Globus pallidus (tissue), 1 donor: ENCODE measurements at places on chromosomes 1 and 21.

DNA sequence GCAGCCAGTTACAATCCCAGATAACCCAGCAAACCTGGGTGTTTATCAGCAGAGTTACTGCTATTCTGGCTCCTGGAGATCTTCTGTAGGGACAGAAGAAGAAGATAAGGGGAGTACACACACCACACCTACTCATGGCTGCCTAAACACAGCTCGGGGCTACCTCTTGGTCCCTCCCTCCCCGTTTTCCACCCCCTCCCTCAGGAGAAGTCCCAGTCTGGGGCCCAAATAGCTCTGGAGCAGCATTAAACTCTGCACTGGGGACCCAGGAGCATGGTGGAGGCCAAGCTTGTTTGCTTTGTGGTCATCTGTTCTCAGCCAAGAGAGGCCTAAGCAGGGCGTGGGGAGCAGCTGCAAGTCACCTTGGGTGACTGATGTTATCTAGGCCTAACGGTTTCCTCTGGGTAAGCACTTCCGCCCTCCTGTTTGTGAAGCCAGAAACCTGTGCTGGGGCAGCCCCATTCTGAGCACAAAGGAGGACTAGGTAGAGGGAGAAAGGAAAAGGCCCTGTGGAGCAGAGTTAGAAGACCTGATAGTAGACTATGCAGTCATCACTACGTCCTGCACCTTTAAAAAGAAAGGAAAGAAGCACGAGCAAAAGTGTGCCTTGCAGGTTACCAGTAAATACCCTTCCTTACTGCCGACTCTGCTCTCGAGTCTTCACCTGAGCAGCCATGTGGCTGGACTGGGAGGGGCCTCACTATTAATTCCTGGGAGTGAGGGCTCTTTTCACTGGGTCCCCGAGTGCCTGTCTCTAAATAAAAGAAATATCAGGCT is 2.0 kb upstream of the RCSD1 start:
- DNase-seq: no peak

- no peak for DNase-seq
These were observed 1348.4 kb upstream of the B3GALT2 start for GRCh38 chr1:194534784-194535183.

GRCh38 chr1:2463396-2463795 is 12.7 kb upstream of the PLCH2 start:
- no peak for DNase-seq

GRCh38 chr1:74334147-74334546 is 99.0 kb downstream of the TNNI3K start:
- DNase-seq: no peak

- DNase-seq: no peak
These were observed 48.0 kb upstream of the B3GALNT2 start for GRCh38 chr1:235552146-235552716.

DNA sequence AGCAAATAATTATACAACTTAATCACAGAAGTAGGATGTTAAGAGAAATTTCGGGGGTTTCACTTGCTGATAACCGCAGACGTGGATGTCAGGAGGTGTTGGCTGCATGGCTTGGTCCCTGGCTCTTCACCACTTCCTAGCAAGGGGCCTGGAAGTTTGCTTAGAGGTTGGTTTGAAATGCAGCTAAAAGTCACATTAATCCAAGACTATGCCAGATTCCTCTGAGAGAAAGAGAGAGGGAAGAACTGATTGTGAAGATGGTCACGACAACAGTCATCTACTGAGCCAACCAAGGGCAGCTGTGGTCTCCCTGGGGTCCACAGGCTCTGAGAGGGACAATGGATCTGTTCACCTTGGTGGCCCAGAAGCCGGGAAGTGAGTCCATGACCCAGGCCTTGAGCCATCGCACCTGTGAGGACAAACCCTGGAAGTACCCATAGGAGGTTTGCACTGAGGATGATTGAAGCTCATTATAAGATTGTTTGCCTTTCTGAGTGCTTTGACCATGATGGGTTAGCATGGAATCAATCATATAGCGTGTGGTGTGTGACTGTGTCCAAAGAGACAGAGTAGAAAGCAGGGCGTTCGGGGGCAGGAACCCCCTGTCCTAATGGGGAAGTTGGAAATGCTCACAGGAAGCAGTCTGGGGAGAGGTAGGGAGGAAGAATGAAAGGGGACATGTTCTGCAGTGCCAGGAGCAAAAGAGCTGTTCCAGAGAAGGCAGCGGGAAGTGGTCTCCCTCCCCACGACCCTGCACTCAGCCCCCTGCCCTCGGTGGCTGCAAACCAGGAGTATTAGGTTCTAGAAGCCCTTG is 47.1 kb downstream of the UMODL1 start:
- no peak for DNase-seq

- peak; percentile 54 for DNase-seq
These were observed 211.6 kb downstream of the LMX1A start for GRCh38 chr1:165144757-165145397.

DNA sequence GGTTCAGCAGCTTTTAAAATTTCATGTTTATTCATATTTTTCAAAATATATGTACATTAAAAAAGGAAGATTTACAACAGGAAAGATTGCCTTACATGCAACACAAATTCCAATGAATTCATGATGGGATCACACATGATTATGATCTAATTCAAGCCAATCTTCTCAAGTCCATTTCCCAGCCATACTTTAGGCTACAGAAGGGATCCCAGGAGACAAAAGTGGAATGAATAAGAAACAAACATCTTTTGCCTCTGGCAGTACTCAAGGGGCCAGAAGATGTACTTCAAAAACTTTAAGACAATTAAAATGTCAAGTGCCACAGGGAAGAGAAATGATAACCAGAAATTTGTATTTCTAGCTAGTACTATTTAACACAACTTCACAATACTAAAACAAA is 10.2 kb upstream of the SH2D5 start:
- DNase-seq: no peak

GRCh38 chr1:55259911-55260609 is 44.9 kb upstream of the USP24 start:
- no peak for DNase-seq

- DNase-seq: no peak
These were observed 394.8 kb upstream of the ESRRG start for GRCh38 chr1:217117973-217118465.

DNA sequence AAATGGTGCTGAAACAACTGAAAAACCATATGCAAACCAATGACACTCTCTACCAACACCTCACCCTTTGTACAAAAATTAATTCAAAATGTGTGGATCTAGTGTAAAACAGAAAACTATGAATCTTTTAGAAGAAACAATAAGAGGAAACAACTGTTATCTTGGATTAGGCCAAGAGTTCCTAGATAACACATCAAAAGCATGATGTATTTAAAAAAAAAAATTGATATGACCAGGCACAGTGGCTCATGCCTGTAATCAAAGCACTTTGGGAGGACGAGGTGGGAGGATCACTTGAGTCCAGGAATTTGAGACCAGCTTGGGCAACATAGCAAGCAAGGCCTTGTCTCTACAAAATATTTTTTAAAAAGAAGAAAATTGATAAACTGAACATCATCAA is 79.0 kb downstream of the EIF4G3 start:
- DNase-seq: no peak

GRCh38 chr1:197277166-197277565 is 9.1 kb downstream of the CRB1 start:
- DNase-seq: no peak

- no peak for DNase-seq
These were observed 61.5 kb downstream of the KIAA0040 start for GRCh38 chr1:175131095-175131494.

GRCh38 chr1:174726167-174726879 is 273.4 kb upstream of the CACYBP start:
- peak; percentile 39 for DNase-seq

DNA sequence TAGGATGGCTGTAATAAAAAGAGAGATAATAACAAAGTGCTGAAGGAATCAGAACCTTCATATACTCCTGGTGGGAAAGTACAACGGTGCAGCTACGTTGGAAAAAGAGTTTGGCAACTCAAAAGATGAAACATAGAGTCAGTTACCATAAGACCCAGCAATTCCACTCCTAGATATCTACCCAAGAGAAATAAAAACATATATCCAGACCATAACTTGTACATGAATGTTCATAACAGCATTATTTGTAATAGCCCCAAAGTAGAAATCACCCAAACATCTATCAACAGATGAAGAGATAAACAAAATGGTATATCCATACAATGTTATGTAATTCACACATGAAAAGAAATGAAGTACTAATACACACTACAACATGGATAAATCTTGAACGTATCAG is 30.5 kb upstream of the DNAH14 start:
- DNase-seq: no peak

GRCh38 chr1:10621906-10622305 is 147.2 kb downstream of the PEX14 start:
- no peak for DNase-seq

GRCh38 chr1:9827558-9828185 is 3.9 kb upstream of the CLSTN1 start:
- DNase-seq: no peak

- no peak for DNase-seq
These were observed 16.1 kb downstream of the NAV1 start for GRCh38 chr1:201554789-201555592.
